T-cell (primary cell): ENCODE measurements at places on chromosomes 7 and 10.

DNA sequence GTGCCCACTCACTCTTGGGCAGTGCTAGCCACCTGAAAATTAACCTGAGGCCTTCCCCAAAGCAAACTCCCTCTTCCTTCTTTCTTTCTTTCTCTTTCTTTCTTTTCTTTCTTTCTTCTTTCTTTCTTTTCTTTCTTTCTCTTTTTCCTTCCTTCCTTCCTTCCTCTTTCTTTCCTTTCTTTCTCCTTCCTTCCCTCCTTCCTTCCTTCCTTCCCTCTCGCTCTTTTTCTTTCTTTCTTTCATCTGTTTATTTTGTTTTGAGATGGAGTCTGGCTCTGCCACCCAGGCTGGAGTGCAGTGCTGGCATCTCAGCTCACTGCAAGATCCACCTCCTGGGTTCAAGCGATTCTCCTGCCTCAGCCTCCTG, 17.0 kb upstream of the KPNA7 start:
- DNase-seq, result no peak

GRCh38 chr10:92965314-92965713, 95.3 kb upstream of the CYP26C1 start:
- DNase-seq, result no peak

GRCh38 chr10:127570036-127570435, 20.9 kb downstream of the NPS start:
- DNase-seq, result no peak

- DNase-seq, result no peak
Measured at GRCh38 chr10:124722798-124723783, 21.1 kb downstream of the FAM53B start.

DNA sequence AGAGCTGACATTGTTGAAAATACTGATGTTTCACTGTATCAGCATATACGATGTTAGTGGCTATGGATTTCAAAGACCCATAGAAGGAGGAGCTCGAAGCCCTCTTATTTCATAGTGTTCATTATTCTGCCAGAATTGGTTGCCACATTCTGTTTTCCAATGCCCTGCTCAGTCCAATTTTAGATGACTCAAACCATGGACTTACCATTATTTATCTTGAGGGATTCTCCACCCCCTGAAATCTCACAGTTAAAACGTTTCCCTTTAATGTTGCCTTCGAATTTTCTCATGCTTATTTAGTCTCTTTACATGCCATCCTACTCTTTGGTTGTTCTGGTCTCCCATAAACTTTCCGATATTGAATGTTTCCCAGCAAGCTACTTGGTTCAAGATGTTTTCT, 264.5 kb downstream of the HDAC9 start:
- DNase-seq, result no peak

- no peak for DNase-seq
Measured at GRCh38 chr10:118501171-118501570, 94.3 kb downstream of the PRLHR start.

GRCh38 chr7:142332421-142332820, 74.6 kb upstream of the PRSS58 start:
- no peak for DNase-seq

- DNase-seq, result no peak
Measured at GRCh38 chr7:27962273-27962672, 218.3 kb downstream of the JAZF1 start.

- DNase-seq, result no peak
Measured at GRCh38 chr10:117677890-117678500, 135.4 kb downstream of the EMX2 start.

DNA sequence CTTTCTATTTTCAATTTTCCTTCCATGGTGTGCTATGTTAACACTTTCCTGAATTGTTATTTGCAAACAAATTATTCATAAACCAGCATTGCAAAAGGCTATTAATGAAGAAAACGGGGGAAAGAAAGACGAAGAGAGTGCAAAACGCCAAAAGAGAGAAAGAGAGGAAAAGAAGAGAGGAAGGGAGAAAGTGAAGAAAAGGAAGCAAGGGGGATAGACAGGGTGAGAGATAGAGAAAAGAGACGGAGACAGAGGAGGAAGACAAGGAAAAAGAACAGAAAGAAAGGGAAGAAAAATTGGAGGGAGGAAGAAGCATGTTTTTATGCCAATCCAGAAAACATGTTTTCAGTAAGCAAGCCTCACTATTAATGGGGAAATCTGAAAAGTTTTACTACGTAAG, 310.6 kb downstream of the TFEC start:
- DNase-seq, result no peak

DNA sequence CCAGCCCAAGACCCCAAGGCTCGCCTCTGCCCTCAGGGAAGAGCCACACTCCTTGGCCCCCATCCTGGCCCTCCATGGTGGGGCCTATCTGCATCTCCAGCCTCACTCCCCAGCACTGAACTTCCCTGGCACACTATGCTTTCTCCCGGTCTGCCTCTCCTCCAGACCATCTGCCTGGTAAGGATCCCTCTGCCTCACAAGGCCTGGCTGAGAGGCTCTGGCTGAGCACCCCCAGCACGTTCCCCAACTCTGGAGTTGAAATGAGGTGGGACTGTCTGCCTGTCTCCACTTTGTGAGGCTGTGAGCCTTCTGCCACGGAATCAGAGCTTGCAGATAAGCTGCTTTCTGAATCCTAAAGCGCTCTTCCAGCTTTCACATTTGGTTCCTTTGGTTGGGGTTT, 220.7 kb downstream of the TNS3 start:
- no peak for DNase-seq

- no peak for DNase-seq
Measured at GRCh38 chr7:92043637-92044036, 90.6 kb downstream of the CYP51A1 start.

- DNase-seq, result no peak
Measured at GRCh38 chr7:103651593-103652377, 205.8 kb upstream of the SLC26A5 start.

- no peak for DNase-seq
Measured at GRCh38 chr10:133062085-133062484, 25.6 kb upstream of the ADGRA1 start.

DNA sequence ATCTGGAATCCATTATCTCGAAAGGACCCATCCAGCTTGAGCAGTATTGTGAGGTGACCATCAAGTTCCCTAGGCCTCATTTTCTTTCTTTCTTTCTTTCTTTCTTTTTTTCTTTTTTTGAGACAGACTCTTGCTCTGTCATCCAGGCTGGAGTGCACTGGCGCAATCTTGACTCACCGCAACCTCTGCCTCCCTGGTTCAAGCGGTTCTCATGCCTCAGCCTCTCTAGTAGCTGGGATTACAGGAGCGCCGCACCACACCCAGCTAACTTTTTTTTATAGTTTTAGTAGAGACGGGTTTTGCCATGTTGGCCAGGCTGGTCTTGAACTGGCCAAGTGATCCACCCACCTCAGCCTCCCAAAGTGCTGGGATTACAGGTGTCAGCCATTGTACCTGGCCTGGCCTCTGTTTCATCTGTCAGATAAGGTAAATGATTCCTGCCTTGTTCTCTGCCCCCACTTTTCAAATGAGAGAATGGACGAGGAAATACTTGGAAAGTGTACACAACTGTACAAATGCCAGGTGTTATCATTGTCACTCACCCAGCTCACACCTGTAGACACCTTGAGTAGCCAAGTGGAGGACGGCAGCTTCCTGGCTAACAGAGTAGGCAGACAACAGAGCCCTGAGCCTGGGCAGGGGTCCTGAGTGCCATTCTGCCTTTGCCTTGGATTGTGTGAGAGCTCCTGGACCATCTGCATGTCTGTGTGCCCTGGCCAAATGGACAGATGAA, 54.1 kb downstream of the HK1 start:
- no peak for DNase-seq

DNA sequence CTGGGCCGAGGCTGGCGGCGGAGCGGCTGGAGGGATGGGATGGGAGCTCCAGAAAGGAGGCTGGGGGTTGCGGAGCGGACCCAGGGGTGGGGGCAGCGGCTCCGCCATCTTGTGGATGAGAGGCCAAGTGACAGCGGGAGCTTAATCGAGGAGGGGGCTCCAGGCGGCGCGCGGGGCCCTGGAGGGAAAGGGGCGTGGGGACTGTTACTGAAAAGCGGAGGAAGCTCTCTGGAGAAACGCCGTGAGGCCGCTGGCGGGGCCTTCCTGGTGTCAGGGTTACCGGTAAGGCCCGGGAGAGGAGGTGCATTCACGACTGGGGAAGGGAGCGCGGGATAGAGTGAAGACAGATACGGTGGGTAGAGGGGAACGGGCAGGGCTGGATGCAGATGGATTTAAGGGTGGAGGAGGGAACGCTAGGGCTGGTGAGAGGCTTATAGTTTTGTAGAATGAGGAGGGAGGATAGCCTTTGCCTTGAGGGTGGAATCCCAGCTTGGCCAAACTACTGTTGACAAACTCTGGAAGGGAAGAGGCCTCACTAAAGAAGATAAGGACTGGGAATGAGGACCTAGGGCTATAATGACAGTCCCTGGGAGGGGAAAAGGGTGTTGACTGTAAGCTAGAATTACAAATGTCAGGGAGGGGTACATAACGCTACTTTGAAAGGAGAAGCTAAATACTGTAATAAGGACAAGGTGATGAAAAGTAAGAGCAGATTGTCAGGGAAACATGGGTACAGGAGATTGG, 535 bp downstream of the BTRC start:
- DNase-seq, result peak; percentile 25

DNA sequence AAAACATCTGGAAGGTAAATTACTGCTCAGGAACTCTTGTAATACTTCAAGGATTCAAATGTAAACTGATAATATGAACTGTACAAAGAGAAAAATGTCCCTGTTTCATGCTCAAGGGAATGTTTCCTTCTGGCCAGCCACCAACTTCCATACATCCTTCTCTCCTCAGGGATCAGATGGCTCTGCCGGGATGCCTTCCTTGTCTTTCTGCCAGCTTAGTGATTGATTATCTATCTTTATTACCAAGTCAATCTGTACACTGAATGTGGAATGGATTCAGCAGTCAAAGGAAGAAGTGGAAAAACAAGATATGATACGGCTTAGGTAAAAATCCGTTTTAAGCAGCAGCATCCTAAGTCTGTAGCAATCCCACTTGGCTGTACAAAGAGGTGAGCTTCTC, 178.3 kb downstream of the PTN start:
- no peak for DNase-seq

DNA sequence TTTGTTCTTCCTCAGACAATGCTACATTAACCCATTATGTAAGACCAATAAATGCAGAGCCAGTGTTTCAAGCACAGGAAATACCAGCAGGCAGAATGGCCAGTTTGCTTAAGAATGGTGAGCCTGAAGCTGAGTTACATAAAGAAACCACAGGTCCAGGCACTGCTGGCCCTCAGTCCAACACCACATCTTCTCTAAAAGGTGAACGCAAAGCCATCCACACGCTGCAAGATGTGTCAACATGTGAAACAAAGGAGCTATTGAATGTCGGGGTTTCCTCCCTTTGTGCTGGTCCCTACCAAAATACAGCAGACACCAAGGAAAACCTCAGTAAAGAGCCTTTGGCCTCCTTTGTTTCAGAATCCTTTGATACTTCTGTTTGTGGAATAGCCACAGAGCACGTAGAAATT, 63.8 kb downstream of the TASOR2 start:
- no peak for DNase-seq
